ENCODE measurements at places on chromosomes 7 and 10.

- peak; percentile 12 for DNase-seq
These were observed 1.9 kb downstream of the PPP2R2D start for GRCh38 chr10:131902691-131903090.

DNA sequence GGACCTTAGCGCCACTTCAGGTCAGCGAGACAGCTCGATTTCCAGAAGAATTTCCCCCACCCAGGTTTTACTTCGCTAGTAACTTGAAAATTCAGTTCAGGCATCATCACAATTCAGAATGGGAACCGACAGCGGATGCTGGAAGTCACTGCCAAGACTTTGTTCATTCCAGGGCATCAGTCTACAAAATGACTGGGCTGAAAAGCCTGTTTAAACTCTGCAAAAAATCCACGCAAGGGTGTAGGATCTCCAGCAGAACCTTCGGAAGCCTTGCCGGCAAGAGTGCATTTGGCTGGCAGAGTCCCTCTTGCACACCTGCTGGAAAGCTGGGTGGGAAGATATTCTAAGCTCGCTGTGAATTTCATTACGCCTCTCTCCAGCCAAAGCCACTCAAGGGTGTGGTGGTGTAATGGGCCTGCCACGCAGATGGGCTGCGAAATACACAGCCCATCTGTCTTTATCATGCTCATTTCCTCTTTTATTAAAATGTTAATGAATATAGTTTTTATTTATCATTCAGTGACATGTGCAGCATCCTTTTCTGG, 672.0 kb upstream of the FOXK1 start:
- DNase-seq, result no peak

DNA sequence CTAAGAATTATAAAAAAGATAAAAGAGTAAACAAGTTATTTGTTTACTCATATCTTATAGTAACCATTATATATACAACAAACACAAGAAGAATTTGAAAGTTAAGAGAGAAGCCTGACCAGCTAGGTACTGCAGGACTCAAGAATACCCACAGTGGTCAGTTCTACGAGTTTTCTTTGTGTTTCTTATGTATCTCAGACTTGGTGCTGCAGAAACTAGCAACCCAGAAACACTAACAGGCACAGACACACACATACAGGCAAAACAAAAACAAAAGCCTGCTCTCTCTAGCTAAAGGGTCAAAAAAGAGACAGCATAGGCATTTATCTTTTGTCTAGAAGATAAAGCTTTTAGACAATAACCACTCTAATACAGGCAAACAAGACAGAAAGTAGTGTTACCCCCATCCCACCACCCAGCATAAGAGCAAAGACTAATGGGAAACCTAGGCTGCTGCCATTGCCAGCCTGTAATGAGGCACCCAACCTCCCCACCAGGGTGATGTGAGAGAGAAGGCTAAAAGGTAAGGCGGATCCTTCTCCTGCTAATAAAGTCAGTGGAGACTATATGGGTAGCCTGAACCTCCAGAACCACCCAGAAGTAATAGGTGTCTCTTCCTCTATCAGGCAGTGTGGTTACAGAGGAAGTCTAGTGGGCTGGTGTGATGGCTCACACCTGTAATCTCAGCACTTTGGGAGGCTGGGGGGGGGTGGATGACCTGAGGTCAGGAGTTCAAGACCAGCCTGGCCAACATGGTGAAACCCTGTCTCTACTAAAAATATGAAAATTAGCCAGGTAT, 113.9 kb downstream of the DNAJC1 start:
- DNase-seq, result no peak

DNA sequence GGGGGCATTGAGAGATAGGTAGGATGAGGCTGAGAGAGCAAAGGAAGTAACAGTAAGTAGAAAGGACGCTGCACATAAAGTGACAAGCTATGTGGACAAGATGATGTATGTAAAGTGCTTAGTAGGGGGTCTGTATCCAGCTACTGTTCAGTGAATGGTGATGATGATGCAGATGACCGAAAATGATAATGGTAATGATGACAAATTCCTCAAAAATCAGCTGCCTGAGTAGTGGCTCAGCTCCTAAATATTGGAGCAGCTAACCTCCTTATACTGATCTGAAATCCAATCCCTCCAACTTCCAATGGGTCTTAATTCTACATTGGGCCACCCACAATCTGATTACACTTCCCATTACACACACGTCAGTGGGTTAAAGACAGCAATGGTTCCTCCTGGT, 27.1 kb upstream of the KCNMA1 start:
- DNase-seq, result no peak

DNA sequence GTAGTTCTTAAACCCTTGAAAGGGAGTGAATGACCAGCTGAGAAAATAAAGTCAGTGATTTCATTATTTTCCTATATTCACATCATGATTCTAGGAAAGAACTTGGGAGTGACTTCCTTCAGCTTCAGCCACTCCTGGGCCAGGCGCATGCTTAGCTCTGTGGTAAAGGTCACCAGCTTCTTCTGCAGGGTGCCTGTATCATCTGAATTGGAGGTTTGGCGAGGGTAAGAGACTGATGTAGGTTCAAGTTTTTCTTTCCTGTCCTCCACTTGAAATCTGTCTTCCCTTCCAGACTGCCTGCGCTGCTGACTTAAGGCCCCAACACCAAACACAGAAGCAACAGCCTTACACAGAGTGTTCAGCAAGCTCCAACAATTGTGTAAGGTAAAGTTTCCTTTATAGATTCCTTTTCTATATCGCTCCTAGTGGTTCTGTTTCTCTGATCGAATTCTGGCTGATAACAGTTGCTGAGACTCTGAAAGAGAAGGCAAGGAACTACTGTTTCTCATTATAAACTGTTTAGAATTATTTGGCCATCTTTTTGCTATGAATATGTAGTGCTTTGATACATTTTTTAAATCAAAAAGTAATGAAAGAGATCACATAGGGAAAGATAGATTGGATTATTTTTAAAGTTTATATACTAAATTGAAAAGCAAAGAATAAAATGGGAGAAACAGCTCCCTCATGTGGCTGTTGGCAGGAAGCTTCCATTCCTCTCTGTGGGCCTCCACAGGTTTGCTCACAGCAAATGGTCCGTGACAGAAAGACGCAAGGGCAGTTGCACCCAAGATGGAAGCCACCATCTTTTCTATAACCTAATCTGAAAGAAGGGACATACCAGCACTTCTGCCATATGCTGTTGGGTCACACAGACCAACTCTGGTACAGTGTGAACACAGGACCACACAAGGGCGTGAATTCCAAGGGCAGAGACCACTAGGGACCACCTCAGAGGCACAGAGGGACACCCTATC, 14.0 kb downstream of the GATAD1 start:
- peak; percentile 49 for DNase-seq

GRCh38 chr7:44880317-44881018, 4.9 kb downstream of the PURB start:
- DNase-seq, result no peak

- DNase-seq, result no peak
These were observed 6.2 kb downstream of the JAZF1 start for GRCh38 chr7:28174442-28174841.

DNA sequence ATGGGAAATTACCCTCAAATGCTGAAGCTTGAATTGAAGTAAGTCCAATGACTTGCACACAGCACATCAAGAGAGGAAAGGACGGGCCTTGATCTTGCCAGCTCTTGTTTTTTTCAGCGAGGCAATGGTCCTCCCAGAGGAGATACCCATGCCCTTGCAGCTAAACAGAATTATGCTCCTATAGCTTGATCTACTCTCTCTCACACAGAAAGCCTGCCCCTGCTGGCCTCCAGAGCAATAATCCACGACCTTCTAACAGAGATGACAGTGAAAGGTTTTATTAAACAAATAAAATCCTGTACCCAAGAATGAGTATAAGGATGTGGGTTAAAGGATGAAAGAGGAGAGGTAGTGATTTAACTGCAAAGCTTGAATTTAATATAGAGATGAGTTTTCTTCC, 268.0 kb downstream of the ADRA2A start:
- DNase-seq, result no peak

GRCh38 chr10:108848046-108848445, 1075.3 kb downstream of the XPNPEP1 start:
- DNase-seq, result no peak

DNA sequence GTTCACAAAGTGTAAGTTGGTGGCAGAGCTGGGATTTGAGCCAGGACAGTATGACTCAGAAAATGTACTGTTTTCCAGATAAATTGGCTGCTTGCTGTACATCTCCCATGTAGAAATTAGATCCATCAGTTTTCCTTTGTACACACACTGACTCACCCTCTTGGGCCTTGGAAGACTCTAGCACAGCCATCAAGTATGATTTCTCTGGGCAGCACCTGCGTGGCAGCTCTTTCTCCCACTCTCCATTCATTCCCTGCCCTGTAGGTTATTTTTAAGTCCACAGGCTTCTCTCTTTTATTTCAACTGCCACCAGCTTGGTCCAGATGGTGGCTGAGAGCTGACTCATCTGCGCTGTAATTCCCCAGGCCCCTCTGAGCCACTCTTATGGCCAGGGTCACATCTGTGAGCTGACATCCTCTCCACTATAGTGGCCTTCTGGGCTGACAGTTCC, 28.3 kb upstream of the SDK1 start:
- DNase-seq, result no peak

- DNase-seq, result no peak
These were observed 39.5 kb downstream of the PRKAG2 start for GRCh38 chr7:151837285-151838042.

DNA sequence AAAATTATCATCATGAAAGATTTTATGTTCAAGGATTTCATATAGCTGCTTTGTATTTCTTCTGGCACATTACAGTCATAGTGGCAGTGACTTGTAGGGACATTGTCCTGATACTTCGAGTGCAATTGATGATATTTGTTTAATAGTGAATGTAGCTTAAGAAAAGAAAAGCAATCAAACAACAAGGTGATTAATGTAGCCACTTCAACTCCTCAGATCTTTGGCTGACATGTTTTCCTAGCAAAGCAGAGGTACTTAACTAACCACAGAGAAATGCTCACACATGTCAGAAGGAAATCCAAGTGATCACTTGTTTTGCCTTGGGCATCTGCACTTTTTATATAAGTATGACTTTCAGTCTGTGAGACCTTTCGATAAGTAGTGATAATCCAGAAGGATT, 470.3 kb downstream of the AUTS2 start:
- no peak for DNase-seq

DNA sequence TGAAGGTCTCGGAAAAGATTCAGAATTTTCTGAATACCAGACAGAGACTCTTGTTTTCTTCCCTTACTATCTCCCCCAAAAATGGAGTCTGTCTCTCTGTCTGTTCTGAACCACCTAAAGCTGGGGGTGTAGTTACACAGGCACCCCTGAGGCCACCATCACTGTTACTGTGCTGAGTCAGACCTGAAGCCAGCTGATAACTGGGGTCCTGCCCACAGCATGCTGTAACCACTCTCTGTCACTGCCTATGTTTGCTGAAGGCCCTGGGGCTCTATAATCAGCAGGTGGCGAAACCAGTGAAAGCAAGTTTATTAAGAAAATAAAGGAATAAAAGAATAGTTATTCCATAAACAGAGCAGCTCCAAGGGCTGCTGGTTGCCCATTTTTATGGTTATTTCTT, 575.2 kb upstream of the POT1 start:
- no peak for DNase-seq

- DNase-seq, result no peak
These were observed 40.0 kb upstream of the BMPR1A start for GRCh38 chr10:86716466-86716865.

DNA sequence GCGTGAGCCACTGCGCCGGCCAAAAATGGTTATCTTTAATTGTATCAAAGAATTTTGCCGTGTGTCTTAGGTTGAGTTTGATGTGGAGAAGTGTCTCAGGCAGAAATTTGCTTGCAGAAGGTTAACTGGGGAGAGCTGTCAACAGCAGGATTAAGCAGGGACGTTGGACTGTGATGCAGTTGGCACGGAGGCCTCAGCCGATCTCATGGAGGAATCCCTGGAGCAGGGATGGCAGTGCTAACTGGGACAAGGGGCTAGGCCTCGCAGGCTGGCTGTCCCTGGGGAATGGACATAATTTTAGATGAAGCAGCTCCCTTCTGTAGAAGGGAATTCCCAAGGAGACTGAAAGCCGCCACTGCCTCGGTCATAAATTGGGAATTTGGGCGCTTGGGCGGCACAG, 12.3 kb upstream of the KIF5B start:
- no peak for DNase-seq

GRCh38 chr10:123496996-123497660, 169.0 kb upstream of the GPR26 start:
- no peak for DNase-seq

GRCh38 chr7:77386165-77386822, 29.9 kb downstream of the GSAP start:
- DNase-seq, result no peak

DNA sequence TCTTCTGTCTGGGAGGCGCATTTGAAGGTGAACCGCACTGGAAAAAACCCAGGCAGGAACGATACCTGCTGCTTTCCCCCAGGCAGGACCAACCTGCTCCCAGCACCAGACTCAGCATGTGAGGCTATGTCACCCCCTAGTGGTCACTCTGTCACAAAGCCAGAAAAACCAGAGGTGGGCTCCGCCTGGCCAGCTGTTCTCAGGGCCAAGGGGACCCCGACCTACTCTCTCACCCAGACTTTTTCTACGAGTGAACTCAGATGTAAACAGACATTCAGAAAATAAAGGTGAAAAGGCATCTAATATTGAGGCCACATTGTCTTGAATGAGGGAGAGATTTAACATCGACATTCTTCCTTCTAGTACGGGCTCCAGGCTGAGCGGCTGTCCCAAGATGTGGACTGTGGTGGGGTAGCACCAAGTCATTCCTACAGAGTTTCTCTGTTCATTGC, 117.3 kb downstream of the PRKAG2 start:
- peak; percentile 69 for DNase-seq

DNA sequence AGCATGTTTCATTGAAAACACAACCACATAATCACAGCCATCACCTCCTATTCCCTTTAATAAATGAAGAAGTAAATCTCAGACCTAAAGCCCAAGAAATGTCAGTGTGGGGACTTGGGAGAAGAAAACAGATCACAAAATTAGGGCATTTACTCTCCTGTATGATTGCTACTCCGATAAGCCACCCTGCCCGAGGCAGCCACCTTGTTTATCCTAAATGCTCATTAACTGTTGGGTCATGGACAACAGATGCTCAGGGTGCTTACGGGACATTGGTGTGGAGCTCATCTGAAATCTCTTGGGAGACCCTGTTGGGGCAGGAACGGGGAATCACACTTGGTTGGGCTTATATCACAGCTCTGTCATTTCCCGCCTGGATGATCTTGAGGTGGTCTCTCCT, 17.5 kb upstream of the CHST15 start:
- DNase-seq, result no peak

DNA sequence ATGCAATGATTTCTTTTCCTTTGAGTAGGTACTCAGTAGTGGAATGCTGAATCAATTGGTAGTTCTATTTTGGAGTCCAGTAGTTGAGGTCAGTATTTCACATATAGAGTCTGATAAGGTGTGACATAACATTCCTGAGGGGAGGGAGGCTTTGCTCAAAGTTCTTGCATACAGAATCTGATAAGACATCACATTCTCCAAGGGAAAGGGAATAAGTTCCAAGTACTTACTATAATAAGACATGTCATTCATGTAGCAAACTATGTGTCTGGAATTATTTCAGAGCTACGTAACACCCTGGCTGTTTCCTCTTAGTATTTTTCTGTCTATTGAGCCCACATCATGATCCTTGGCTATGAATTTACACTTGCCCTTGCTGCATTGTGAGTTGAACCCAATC, 74.3 kb upstream of the POM121L12 start:
- no peak for DNase-seq

All from testis (tissue), 5 donors.